ENCODE measurements at places on chromosomes 7 and 10.

- no peak for DNase-seq
Measured at GRCh38 chr7:65972976-65973375, 9.0 kb downstream of the GUSB start.

DNA sequence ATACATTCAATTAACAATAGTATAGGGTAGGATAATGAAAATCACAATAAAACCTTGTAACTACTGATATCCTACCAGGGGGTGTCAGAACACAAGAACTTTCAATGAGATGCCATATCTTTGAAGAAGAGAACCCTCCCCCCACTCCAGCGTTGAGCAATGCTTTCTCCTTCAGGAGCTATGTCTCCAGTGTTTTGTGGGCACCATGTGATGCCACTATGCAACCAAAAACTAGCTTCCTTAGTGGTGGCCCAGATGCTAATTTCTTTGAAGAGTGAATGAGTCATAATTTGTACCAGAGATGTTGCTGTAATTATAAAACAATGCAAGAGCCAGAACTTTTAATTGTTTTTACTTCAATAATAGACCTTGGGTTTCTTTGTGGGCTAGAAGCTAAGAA, 76.0 kb upstream of the ADO start:
- DNase-seq, result no peak

DNA sequence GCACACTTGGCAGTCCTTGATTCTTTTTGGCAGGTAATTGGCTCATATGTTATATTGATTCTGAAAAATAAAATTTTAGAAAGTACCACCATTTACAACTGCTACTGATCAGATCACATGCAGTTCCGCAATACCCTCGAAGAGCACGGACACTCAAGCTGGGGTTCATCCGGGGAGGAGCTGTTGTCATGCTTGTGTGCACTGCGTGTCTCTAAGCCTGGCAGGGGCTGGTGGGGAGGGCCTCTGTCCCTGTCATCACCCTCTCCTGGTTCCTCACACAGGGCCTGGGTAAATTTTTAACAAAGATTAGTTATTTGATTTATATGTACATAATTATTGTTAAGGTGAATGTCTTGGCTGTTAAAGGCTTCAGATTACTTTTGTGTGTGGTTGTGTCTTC, 45.2 kb downstream of the TRRAP start:
- DNase-seq, result no peak

GRCh38 chr10:67005981-67006380, 80.1 kb downstream of the LRRTM3 start:
- no peak for DNase-seq

DNA sequence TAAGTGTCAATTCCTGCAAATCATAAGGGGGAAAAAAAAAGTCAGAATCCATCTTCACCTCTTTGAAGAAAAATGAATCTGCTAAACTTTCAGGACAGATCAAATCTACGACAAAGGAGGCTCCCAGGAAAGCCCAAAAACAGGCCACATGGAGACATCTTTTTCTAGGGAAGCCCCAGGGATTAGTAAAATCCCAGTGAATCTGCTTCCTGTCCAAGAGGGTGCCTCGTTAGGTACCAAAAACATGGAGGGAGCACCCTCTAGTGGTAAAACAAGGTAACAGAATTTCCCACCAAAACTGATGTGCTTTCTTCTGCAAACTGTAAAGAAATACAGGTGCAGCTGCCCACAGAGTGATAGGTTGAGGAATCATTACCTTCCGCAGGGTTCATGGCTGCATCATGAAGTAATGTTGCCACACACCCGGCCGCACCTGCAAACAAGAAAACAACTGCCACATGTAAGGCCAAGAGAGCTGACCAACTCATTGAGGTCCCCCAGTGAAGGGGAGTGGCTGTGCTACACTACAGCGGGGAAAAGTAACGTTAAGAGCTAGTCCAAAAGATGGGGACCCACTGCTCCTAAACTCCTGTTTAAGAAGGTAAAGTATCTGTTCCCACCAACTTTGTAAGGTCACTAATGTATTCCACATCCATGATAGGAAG, 7.9 kb downstream of the SLC25A28 start:
- DNase-seq, result peak; percentile 70

- DNase-seq, result no peak
Measured at GRCh38 chr7:117766913-117767312, 106.3 kb downstream of the CTTNBP2 start.

GRCh38 chr7:92121681-92122080, 12.6 kb downstream of the CYP51A1 start:
- no peak for DNase-seq

- DNase-seq, result no peak
Measured at GRCh38 chr10:119947300-119947699, 54.8 kb downstream of the SEC23IP start.

GRCh38 chr10:31604646-31605170, 285.7 kb downstream of the ZEB1 start:
- no peak for DNase-seq

GRCh38 chr10:110363572-110364411, 59.1 kb upstream of the SMNDC1 start:
- no peak for DNase-seq

DNA sequence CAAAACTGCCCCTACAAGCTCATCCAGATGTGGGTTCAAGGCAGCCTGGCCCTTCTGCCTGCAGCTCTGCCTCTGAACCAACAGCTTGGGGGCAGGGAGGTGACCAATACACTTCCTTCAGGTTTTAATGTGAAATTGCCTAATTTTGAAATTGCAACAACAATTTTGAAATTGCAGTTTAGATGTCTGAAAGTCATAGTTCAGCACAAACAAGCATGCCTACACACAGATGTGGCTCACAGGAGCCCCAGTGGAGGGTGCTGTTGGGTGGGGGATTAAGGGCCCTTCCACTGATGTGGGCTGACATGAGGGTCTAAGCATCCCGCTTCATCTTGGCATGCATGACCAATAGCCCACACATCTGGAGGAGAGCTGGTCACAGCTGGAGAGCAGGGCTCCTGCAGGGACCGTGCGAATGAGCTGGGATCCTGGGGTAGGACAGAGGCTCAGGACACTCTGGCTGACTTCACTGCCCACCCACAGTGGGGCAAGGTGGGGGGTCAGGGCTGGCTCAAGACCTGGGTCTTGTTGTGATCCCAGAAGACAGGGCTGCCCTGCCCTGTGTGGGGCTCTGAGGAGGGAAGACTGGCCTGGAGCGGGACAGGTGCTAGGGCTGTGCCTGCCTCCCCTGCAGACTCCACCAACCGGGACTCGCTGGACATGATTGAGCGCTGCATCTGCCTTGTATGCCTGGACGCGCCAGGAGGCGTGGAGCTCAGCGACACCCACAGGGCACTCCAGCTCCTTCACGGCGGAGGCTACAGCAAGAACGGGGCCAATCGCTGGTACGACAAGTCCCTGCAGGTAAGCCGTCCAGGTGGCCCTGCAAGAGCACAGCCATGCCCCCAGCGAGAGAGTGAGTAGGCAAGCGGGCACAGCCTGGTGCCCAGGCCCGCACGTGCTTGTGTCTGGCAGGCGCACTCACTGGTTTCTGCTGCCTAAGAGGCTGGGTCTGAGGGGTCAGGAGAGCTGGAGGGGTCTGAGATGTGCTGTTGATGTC, 32.3 kb downstream of the CHAT start:
- no peak for DNase-seq

DNA sequence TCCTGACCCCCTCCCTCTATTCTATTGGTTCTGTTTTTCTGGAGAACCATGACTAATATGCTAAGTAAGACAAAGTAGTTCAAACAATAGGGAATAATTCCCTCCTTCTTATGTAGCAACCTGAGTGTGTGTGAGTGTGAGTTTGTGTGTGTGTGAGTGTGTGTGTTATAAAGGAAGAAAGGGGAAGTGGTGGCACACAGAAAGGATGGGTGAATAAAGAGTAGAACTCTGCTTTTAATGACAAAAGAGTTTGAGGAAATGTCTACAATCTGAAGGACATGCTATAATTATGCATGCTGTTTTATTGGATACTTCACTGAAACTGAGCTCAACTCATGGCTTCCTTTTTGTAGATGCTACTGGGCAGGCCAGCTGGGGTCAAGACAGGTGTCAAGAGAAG, 489.5 kb downstream of the REEP3 start:
- no peak for DNase-seq

- no peak for DNase-seq
Measured at GRCh38 chr10:19788902-19789301, 27.3 kb upstream of the PLXDC2 start.

DNA sequence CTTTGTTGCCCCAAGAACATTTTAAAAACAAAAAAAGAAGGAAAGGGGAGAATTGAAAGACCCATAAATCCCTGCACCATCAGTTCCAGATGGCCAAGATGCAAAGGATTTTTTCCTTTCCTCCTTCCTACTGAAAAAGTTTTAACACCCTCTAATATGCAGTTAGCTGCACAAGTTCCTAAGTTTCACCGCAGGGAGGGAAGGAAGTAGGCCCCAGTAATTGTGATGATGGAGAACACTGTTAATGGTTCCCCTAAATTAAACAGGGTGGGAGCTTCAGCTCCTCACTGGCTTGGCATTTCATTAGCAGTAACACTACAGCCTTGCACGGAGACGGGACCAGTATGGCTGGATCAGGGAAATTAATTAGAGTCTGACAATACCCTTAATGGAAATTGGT, 63.7 kb upstream of the PPIF start:
- DNase-seq, result no peak

DNA sequence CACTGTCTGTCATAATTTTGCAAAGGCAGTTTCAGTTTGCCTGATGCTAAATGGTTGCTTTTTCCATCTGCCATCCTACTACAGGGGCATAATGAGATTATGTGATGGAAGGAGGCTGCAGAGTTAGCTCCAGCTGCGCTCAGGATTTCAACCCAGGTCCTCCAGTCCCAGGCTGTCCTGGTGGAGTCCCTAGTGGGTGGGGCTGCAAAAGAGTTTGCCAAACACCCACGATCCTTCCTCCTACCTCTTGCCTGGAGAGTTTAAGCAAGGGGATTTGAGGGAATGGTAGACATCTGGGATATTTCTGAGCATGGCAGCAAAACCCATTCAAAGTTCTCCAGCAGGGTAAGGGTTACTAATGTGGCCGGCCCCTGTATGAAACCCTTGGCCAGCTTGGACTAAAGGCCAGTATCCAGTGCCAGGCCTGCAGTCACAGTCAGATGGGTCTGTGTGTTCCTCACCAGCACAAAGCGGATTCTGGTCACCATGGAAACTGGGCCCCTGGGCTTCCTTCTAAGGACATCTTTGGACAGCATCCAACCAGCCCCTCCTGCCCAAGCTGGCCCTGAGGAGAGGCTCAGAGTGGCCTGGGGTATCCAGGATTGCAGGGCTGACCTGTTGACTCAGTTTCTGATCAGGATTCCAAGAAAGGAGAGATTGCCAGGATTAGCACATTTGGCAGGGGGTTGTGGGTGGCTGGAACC, 42.7 kb upstream of the CHST3 start:
- DNase-seq, result no peak

- no peak for DNase-seq
Measured at GRCh38 chr7:117479225-117480054, at the start of gene CFTR. CFTR (plus strand) TSS chr7:117480025; CDS start chr7:117480095, 70 bp downstream.

DNA sequence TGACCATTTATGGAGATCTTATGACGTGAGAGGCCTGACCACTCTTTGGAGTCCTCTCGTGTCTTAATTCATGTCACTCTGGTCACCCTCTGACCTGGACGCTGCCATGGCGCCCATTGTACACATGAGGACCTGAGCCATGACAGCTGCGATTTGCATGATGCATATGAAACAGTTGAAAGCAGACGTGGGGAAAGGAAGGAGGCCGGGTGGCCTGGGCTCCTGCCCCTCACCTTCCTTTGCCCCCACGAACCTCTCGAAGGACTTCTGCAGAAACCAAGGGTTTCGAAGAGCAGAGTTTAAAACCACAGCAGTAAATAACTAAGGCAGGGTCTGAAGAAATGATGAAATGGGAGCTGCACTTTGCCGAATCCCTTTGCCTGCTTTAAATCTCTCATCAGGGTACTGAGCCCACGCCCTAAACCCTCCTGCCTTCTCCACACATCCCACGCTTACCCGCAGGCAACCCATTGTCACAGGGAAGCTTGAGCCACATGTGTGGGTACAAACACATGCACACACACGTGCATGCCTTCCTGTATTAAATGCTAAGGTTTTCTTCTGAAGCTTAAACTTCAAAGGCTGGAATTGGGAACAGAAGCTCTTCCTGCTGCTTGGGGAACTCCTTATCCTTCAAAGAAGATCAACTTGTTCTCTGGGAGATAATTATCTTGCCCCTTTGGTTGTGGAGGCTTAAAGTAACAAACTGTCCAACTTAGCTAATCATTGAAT, 11.7 kb upstream of the CALML3 start:
- no peak for DNase-seq

GRCh38 chr7:133646472-133647315, 393.8 kb downstream of the EXOC4 start:
- no peak for DNase-seq

DNA sequence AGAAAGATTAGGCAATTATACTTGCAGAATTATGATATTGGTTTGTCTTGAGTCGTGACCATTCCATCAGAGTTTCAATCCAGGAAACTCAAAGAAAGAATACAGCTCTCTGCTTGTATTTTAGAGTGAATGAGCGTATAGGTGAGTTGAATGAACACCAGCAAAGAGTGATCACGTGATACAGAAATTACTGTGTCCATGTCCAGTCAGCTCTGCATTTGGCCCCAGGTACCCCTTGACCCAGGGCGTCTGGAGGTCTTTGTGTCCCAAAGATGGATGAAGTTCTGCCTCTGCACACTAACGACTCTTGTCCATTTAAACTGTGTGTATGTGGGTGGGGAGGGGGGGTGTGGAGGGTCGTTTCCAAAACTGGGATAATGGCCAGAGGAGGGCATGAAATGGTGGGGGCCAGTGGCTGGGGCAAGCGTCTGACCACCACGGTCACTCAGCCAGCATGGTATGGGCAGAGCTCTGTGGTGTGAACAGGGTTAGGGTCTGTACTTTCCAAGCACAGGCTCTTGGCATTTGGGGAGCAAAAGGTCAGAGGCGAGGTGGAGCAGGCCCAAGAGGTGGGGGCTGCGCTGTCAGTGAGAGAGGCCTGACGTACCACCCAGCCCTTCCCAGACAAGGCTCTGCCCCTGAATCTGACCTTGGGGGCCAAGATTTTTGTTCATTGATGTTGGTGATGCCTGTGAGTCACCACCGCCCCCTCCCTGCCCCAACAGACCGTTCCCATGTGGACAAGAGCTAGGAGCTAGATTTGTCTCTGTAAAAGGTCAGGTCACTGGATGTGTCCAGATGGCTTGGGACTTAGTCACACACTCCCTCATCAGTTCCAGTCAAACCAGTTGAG, 1.4 kb downstream of the PTPRE start:
- no peak for DNase-seq

DNA sequence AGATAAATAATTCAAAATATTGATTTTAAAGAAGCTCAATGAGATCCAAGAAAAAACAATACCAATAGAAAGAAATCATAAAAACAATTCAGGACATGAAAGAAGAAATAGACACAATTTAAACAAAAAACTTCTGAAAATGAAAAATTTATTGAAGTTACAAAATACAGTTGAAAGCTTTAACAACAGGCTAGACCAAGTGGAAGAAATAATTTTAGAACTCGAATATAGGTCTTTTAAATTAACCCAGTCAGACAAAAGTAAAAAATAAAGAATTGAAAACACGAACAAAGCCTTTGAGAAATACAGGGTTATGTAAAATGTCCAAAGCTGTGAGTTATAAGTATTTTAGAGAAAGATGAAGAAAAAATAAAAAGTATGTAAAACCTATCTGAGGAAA, 152.4 kb upstream of the SMIM30 start:
- DNase-seq, result no peak

- DNase-seq, result no peak
Measured at GRCh38 chr7:23338863-23339262, 39.7 kb downstream of the MALSU1 start.

Measured in hematopoietic multipotent progenitor cell treated with erythropoietin and hydrocortisone succinate and interleukin-3 and kit ligand, for 8 days (in vitro differentiated cells).